ENCODE measurements at places on chromosomes 2 and 18. TPM values are rescaled to one million over a fixed set of nuclear protein-coding genes. Genes with fewer than 3 reads are reported as not detected.

DNA sequence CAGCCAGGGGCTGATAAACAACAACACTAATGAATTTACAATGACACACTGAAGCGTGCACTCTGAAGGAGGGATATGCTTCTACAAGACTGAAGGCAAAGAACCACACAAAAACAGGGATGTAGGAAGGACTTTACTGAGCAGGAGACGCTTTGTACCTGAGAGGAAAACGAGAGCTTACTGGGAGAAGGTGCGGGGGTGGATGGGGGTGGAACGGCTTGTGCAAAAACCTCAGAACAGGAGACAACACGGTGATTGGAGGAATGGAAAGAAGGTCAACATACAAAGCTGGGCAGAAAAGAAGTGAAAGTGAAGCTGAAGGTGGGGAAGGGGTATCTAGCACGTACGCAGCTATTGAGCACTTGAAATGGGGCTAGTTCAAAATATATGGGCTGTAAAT is 93.1 kb downstream of the SLC8A1 start:
- no peak for DNase-seq

DNA sequence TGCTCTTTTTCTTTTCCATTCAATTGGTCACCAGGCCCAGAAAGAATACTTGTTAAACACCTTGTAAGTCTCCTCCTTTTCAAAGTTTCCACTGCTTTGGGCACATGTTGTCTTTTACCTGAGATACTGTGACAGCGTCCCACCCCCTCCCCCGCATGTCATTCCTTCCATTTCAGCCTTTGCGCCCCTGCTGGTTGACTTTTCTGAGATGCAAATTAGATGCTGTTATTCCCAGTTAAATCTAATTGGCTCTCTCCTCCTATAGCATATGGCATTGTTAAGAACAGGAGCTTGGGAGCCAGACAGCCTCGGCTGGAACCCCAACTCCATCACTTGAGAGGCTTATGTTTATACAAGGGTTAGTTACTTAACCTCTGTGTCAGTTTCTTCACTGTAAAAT is 80.3 kb upstream of the GAREM1 start:
- no peak for DNase-seq

GRCh38 chr2:185567940-185568339 is 170.7 kb upstream of the FSIP2 start:
- no peak for DNase-seq

DNA sequence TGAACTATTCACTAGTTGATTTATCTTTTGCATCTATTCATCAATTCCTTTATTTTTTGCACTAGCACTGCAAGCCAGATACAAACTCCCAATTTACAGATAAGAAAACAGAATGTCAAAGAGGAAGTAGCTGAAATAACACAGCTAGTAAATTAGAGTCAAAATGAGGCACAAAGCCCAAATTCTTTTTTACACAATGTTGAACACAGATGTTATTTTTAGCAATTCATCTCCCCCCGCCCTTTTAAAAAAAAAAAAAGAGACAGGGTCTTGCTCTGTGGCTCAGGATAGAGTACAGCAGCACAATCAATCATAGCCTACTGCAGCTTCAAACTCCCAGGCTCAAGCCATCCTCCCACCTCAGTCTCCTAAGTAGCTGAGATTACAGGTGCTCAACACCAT is 127.8 kb downstream of the CCBE1 start:
- DNase-seq, result no peak

GRCh38 chr2:142874293-142874814 is 3.1 kb upstream of the KYNU start:
- DNase-seq, result no peak

DNA sequence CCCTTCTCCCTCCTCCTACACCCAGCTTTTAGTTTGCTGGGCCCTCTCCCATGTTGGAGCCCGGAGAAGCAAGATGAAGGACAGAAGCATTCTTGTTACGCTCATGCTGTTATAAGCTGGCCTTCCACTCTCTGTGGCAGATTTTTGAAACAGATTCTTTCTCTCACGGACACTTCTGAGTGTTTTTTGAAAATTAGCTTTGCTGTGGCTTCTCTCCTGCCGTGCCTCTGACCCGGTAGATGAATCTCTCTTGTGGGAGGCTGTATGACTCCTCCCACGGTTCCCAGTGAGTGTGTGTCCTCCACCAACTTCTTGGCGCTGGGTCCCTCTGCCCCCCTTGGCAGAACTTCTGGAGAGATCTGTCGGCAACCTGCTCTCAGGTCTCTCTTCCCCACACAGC is 269.3 kb upstream of the MYT1L start:
- DNase-seq, result no peak

GRCh38 chr2:84905181-84906107 is at the start of gene TMSB10:
Gene TMSB10 (plus strand): TSS chr2:84905656.
- no peak for DNase-seq

DNA sequence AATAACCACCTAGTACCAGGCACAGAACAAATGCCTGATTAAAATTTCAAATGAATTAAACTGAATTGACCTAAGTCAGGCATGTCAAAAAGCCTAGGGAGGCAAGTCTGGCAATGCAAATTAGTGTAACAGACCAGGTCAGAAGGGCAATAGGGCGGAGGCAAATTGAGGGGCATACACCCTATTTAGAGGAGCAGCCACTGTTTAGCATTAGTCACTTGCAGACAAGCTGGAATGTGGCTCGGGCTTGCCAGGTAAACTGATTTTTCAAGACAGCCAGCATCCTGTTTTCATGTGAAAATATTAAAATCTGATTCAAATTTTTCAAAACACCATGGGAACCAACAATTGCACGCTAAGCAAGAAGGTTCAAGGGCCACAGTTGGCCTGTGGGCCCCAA is 160.3 kb downstream of the EN1 start:
- no peak for DNase-seq

DNA sequence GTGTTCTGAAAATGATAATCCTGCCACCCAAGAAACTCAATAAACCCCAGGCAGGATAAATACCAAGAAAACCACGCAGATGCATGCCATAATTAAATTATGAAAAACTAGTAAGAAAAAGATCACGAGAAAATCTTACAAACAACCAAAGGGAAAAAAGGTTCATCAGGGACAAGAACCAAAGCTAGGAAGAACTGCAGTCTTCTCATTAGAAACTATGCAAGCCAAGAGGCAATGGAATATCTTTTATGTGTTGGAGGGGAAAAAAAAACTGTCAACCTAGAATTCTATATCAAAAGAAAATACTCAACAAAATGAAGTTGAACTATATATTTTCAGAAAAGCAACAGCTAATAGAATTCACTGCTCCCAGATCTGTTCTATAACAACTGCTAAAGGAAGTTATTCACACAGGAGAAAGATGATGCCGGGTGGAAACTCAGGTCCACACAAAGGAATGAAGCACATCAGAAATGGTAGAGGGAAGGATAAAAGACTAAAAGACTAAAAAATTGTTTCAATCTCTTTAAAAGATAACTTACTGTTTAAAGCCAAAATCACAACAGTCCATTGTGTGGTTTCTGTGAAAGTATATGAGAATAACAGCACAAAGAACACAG is 55.0 kb downstream of the NDUFA10 start:
- no peak for DNase-seq

DNA sequence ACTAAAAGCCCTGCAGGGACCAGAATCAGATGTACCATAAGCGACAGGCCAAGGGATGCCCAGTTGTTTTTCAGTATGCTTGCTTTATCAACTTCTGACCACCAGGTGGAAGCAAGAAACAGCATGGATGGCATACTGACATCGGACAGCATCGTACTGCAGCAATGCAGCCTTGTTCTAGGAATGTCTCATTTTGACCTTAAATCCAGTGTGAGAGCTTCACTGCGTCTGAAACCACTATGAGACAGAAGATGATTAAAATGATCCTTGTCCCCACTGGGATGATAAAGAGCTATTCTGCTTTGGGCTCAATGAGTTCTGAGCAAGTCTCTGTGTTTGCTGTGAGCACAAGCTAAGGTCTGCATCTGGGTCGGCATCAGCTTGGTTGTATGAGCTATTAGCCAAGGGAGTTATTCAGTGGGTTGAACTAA is 54.3 kb downstream of the CDK15 start:
- peak; percentile 75 for DNase-seq

DNA sequence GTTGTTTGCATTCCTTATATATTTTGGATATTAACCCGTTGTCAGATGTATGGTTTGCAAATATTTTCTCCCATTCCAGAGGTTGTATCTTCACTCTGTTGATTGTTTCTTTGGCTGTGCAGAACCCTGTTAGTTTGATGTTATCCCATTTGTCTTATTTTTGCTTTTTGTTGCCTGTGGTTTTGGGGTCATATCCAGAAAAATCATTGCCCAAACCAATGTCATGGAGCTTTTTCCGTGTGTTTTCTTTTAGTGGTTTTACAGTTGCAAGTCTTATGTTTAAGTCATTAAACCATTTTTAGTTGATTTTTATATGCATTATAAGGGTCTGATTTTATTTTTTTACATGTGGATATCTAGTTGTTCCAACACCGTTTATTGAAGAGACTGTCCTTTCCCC is 35.8 kb downstream of the PPIG start:
- no peak for DNase-seq

DNA sequence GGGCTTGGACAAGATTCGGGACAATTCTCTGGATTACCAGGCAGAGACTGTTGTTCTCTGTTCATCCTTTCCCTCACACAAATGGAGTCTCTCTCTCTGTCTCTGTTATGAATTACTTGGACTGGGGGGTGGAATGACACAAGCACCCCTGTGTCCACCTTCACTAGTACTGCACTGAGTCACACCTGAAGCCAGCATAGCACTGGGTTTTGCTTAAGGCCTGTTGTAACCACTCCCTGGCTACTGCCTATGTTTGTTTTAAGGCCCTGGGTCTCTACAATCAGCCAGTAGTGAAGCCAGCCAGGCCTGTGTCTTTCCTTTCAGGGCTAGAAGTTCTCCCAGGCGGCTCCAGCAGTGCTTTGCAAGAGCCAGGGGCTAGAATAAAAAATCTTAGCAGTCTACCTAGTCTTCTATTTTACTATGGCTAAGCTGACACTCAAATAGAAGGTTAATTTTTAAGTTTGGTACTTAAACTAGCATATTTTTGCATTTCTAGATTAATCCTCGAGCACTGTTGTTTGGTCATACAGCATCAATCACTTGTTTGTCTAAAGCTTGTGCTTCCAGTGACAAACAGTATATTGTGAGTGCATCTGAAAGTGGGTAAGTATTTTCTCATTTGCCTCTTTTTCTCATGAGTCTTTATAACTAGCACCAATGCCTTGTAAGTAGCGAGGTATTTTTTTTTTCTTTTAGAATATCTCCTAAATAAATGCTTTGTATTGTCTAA is 27.8 kb downstream of the WDR7 start:
- no peak for DNase-seq

- no peak for DNase-seq
Observed at GRCh38 chr2:62814123-62814522, 108.6 kb downstream of the EHBP1 start.

- no peak for DNase-seq
Observed at GRCh38 chr2:143697744-143698143, 568.5 kb downstream of the ARHGAP15 start.

- no peak for DNase-seq
Observed at GRCh38 chr2:237253046-237253702, 160.8 kb downstream of the COL6A3 start.

GRCh38 chr2:121036226-121036692 is 248.7 kb downstream of the TFCP2L1 start:
- no peak for DNase-seq

GRCh38 chr2:125456693-125457363 is 1199.1 kb upstream of the GYPC start:
- DNase-seq, result no peak

GRCh38 chr2:71528131-71528591 is 74.8 kb downstream of the DYSF start:
- no peak for DNase-seq

DNA sequence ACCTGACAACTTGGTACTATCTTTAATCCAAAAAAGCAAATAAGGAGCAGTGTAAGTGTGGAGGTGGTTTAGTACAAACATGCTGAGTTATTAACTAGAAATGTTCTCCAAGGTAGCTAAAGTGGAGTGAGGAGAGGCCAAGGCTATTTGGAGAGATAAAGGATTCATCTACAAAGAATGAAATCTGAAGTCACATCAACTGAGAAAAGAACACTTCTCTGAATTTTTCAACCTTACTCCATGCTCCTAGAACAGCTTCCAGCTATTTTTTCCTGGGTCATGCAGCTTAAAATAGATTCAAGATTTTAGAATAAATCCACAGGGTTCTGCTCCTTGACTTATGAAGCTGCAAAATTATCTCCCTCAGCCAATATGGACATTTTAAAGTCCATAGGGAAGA is 18.7 kb downstream of the IMMT start:
- DNase-seq, result no peak

DNA sequence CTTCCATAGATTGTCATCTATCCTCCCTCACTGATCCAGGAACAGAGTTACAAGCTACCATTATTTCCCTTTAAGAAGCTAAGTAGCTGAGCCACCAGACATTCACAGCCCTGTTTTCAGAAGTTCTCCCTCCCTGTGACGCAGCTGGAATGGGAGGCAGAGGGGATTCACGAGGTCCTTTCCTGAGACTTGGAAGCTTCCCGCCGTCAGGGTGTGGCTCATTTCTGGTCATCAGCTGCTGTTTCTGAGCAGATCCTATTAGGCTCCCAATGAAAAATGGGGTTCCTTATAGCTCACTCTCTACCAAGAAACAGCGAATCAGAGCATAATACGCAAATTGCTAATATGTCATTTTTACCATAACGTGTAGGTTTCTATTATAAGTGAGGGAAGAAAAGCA is 559.3 kb upstream of the ID2 start:
- DNase-seq, result no peak

GRCh38 chr2:148966438-148966758 is 72.1 kb upstream of the LYPD6B start:
- DNase-seq, result no peak

GRCh38 chr2:96325041-96325883 is at the start of gene ITPRIPL1:
Gene ITPRIPL1 (plus strand): TSS chr2:96325317. CDS start chr2:96325840, 523 bp downstream.
- no peak for DNase-seq

Gene PROM2
- polyA plus RNA-seq, result 31.0 TPM

Gene ALPI
- 0.10 TPM for polyA plus RNA-seq

Gene REG3G
- polyA plus RNA-seq, result not detected

Gene PFN4
- polyA plus RNA-seq, result 2.5 TPM

Gene FAM110C
- polyA plus RNA-seq, result 9.2 TPM

Gene OTOS
- not detected for polyA plus RNA-seq

Gene TRPM8
- polyA plus RNA-seq, result 0.08 TPM
